ENCODE measurements at places on chromosomes 5 and 9.

DNA sequence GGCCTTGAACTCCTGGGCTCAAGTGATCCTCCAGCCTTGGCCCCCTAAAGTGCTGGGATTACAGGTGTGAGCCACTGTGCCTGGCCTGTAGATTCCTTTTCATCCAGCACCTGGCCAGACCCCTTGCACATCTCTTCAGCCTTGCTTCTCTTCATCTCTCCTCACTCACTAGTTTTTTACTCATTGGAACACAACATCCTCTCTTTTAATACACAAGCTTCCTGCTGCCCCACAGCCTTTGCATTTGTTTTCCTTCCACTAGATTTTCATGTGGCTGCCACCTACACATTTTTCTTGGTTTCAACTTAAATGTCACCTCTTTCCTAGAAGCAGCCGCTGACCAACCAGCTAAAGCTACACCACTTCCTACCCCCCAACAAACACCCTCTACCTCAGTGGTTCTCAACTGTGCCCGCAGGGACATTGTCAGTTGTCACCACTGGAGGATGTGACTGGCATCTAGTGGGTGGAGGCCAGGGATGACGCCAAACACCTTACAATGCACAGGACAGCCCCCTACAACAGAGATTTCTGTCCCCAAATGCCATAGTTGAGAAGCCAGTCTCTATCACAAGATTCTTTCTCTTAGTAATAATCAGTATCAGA, 33.7 kb downstream of the HAVCR1 start:
- DNase-seq, result peak; percentile 62

DNA sequence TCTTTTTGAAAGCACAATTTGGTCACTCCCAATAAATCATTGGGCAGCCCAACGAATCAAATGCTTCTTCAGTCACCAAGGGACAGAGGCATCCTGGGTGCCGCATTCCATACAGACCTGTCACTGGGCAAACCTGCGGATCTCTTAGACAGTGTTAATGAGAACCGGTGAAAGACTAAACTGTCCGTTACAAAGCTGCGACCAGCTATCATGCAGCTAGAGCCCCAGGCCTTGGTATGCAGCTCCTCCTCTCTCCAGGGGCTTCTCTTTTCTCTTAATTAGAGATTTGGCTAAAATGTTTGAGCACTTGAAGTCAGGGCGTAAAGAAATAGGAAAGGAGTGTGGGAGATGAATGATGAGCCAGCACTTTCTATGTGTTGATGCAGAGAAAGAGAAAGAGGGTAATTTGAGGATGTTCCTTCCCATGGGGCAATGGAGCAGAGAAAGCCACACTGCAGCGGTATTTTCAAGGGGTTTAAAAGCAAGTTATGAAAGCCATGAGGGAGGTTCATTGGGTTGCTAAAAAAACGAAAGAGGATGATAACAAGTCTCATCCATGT, 175.3 kb downstream of the RFK start:
- DNase-seq, result no peak

- no peak for DNase-seq
These were observed 400.0 kb downstream of the CTNND2 start for GRCh38 chr5:11504065-11504885.

GRCh38 chr5:72584466-72584865, 77.3 kb upstream of the ZNF366 start:
- DNase-seq, result no peak

DNA sequence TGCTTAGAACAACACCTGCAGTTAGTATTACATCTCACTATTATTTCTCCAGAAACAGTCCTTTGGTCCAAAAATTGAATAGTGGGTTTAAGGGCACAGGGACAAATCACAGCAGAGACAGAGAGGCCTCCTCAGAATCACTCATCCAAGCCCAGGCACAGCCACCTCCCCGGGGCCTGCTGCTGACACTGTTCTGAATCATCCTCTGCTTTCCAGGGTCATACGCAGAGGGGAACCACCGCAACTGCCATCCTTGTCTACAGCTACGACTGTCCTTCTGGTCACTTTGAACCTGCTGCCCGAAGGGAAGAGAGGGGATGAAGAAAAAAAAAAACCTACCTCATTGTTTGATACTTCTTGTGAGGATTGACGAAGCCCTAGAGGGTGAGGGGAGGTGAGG, 35.3 kb upstream of the MAN2A1 start:
- no peak for DNase-seq

- peak; percentile 55 for DNase-seq
These were observed 30.4 kb downstream of the CAMK4 start for GRCh38 chr5:111254613-111255012.

DNA sequence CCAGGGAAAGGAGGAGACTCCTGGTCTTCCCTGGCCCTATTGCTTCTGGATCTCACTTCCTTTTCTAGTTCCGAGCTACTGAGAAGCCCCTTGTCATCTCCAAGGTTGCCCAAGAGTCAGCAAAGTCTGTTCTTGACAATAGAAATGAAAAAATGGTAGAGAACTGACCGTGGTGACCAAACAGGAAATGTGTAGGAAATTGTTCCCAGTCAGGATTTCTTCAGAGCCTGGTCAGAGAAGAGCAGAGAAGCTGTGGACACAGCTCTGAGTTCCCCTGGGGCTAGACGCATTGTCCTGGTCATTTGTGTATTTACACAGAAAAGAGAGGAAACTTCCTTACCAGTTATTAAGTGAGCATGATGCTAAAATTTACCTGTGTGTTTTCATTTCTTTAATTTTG, 35.6 kb downstream of the S1PR3 start:
- no peak for DNase-seq

GRCh38 chr9:89377411-89377810, 59.1 kb downstream of the SECISBP2 start:
- no peak for DNase-seq

DNA sequence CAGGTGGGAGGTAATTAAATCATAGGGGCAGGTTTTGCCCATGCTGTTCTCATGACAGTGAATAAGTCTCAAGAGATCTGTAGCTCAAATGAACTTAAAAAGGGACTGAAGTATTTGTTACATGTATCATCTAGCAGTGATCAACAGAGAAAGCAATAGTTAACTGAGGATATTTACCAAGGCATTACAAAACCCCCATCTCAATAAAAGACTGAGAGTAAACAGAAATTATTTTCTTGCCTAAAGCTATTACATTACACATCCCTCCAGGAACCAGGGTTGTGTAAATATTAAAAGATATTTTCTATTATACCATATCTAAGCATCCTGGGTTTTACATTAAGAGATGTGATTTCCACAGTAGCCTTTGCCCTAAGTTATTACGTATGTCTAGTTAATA, 169.9 kb downstream of the CTNND2 start:
- DNase-seq, result no peak

DNA sequence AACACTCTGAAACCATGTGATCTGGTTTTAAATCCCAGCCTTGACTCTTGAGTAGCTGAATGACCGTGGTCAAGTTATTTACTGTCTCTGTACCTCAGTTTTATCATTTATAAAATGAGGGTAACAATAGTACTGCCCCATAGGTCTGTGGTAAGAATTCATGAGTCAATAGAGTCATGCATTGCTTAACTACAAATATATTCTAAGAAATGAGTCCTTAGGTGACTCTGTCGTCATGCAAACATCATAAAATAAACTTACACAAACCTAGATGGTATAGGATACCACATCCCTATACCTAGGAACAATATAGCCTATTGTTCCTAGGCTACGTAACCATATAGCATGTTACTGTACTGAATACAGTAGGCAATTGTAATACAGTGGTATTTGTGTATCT, 20.3 kb upstream of the ABCA1 start:
- no peak for DNase-seq

- DNase-seq, result no peak
These were observed 7.3 kb downstream of the NRARP start for GRCh38 chr9:137294681-137295237.

GRCh38 chr9:32869404-32869803, 86.1 kb downstream of the TMEM215 start:
- no peak for DNase-seq

GRCh38 chr9:131728961-131729360, 10.9 kb downstream of the RAPGEF1 start:
- peak; percentile 60 for DNase-seq

GRCh38 chr5:1912951-1913565, 30.3 kb upstream of the IRX4 start:
- DNase-seq, result no peak

DNA sequence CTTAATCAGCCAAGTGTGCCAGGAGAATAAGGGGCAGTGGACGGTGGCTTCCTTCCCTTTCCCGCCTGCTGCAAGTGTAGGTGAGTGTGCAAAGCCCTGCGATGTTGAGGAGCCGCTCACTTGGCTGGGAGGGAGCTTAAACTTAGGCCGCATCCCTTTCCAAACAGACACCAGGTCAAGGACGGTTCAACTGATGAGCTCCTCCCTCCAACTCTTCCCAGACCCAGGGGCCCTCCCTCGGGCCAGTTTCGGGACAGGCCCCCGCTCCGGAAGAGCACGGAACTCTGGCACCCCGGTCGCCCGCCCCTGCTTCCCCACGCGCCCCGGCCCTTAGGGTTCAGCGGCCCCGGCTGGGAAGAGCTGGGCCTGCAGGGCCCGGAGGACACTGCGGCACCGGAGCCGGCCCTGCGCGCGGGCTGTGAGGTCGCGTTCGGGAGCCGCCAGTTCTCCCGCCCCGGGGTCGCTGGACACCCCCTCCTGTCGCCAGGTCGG, 481 bp downstream of the MRPL36 start:
- DNase-seq, result no peak

DNA sequence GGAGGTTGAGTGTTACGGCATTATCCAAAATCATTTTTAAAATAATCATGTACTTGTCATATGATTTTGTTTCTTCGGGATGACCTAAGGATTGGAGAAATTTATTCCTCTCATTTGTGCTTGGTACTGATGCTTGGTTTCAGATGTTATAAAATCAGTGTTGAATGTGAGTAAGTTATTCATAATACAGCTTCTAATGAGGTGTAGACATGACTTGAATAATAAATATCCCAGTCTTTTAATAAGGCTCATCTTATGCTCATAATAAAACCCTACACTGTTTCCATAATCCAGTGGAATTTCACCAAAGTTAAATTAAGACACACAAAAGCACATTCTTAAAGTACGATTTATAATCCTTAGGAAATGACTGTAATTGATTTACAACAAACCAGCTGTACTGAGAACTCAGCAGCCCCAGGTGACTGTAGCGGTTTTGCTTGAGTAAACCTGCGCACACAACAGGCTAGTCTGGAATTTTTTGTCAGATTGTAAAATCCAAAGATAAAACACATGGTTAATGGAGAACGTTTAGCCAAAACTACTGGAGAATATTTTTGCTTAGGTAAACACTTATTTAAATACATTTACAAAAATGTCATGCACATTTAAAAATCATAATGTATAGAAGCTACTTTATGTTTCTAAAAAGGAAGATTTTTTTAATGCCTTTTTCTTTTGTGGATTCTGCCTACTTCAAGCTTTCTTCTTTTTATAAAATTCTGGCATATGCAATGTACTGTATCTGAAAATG, 609.8 kb upstream of the GRAMD2B start:
- no peak for DNase-seq

DNA sequence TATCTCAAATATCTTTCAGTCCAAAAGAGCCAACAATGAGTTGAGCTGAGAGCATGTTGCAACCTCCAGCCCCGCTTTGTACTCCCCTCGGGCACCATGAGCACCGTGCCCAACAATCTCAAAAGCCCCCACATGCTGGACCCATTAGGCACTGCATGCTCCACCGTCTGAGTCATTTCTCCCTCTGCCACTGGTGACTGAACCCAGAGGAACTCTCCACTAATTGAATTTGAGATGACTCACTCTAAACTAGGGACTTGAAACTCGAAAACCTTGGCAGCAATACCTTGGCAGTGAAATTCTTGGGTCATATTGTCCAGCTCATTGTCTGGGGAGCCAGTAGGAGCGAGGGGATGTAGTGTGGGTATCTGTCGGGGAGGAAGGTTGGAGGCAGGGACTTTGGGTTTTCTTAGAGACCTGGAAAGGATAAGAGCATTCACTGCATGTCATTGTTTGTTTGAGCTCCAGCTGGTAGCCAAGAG, 49.9 kb upstream of the SLIT3 start:
- DNase-seq, result no peak

DNA sequence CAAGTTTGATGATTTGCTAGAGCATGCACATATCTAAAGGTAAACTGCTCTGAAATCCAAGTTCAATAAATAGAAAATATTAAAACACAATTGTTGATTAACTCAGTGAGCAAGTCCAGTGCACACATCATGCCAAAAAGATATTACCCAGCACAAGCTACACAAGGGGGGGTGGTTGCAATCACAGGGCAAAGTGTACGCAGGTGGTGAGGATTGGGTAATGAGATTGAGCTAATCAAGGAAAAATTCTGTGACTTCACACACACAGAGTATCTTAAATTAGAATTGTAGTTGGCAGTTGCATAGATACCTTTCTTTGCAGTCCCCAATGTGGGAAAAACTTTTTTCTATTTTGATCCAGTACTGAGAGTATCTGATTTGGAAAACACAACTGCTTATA, 156.1 kb upstream of the NTRK2 start:
- DNase-seq, result no peak

DNA sequence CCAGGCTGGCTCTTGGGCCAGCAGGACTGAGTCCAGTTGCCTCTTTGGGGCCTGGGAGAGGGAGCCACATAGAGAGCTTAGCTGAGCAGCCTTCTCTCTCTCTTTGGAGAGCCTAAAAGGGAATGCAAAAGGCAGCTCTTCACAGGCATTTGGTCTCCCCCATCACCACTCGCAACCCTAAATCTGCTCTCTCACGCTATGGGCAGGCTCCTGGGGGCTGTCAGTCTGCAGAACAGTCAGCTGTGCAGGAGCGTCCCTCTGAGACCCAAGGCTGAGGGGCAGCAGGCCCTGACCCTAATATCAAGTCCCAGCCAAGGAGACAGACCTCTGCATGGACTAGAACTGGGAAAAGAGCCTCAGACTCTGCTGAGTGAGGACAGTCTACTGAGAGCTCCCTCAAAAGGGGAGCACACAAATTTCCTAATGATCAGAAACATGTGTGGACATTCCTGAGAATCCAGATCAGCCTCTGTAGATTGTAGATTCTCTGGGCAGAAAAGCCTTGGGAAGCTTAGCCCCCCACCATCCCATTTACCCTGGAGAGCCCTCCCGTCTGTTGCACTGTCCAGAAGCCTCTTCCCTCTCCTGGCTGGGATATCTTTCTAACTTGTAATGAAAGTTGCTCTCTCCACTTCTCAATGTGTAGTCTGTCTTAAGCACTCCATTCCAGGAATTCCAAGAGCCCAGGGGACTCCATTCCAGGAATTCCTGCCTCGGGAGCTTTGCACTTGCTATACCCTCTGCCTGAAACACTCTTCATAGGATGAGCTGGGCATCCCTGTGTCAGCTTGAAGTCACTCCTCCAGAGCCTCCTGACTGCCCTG, 79.4 kb downstream of the FAM114A2 start:
- no peak for DNase-seq

Data from stimulated activated CD8-positive, alpha-beta memory T cell treated with anti-CD3 and anti-CD28 coated beads, Interleukin-4, amount 100 ng/mL, for 24 hours (primary cell).